Stimulated activated CD4-positive, alpha-beta T cell treated with anti-CD3 and anti-CD28 coated beads, Interleukin-15, amount 100 ng/mL, for 48 hours (primary cell): ENCODE measurements at places on chromosomes 2 and 18.

DNA sequence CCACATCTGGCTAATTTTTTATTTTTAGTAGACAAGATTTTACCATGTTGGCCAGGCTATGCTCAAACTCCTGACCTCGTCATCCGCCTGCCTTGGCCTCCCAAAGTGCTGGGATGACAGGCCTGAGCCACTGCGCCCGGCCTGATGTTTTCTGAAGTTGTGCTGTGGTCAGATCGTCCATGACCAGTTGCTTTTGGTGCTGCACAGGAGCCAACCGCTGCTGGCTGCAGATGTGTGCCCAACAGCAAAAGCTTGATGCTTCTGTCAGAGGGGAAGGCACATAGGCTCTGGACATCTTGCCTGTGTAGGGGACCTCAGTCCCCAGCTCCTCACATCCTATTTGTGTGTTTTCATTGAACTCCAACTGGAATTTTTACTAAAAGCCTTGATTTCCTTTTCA lies 218.3 kb downstream of the AGAP1 start:
- no peak for DNase-seq

DNA sequence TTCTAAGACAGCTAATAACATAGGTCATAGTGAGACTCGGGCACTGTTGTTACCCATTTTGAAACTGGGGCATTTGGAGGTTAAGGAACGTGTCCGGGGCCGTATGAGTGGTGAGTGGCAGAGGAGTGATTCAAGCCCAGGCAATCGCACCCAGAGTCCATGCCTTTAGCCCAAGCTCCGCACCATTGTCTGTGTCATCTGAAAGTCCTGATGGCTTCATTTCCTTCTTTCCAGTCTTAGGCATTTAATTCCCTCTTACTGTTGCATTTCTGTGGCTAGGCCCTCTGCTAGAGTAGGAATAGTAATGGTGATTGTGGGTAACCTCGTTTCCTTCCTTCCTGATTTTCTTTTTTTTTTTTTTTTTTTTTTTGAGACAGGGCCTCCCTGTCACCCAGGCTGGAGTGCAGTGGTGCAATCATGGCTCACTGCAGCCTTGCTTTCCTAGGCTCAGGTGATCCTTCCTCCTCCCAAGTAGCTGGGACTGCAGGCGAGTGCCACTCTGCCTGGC lies 49.8 kb upstream of the ASB1 start:
- no peak for DNase-seq

GRCh38 chr2:202104286-202104870 lies 31.3 kb downstream of the KIAA2012 start:
- DNase-seq: peak; percentile 22

DNA sequence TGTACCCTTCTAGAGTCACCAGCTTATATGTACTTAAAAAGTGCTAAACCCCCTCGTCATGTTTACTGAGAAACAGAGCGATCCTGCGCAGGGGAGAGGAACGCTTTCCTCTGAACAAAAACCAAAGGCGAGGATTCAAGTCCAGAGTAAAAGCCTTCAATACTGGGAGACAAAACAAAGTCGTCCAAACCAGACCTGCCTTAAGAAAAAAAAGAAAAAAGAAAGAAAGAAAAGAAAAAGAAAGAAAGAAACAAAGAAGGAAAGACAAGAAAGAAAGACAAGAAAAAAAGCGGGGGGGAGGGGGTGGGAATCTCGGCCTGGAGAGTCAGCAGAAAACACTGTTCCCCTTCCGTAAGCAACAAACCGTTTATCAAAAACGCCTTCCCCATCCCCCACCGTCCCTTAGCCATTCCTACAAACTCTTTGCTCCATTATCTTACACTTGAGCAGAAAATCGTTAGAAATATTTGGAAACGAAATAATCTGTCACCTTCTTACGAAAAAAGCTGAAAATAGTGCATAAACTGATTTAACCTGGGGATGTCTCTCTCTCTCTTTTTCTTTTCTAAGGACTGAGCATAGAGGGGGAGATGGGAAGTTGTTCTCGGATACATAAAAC lies 3.3 kb downstream of the PTGR3 start:
- DNase-seq: no peak

DNA sequence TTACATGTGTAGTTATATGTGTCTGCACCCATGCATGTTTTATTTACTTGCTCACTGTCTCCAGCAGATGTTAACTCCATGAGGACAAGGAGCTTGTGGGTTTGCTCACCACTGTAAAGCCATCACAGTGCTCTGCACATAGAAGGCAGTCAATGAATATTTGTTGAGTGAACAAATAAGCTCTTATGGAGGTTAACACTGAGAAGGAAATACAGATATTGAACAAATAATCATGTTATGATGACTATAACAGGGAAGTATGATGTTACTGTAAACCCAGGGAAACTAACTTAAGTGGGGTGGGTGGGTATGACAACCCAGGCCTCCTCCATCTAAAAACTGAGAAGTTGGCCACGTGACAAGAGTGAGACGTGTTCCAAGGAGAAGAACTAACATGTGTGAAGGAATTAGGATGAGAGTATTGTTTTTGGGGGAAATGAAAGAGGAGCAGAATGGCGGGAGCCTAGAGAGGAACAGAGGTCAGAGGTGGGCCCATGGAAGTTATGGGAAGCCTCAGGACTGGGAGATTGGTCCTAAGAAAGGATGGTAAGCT lies 6.0 kb upstream of the FAM117B start:
- DNase-seq: no peak

DNA sequence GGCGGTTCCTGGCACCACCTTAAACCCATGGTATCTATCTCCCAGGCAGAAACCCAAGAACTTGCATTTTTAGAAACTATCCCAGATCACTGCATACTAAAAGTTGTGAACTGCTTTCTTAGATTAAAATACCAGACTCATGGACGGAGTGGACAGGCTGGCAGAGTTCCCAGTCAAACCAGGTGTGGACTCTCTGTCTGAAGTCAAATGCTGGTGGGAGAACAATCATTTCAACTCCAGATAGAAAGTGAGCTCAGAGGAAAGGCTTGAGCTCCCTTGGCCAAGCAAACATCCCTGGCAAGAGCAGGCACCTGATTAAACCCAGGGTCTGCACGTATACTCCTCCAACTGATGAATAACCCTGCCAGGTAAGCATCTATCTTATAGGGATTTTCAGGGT lies 19.5 kb downstream of the NXPH2 start:
- DNase-seq: no peak

- DNase-seq: no peak
These were observed 100.7 kb downstream of the NUP35 start for GRCh38 chr2:183224948-183225347.

GRCh38 chr2:190334479-190335224 lies 8.7 kb upstream of the INPP1 start:
- no peak for DNase-seq

- peak; percentile 31 for DNase-seq
These were observed 12.3 kb upstream of the TEX51 start for GRCh38 chr2:126886211-126886915.

GRCh38 chr2:191612496-191612895 lies 65.4 kb upstream of the NABP1 start:
- DNase-seq: no peak

- DNase-seq: no peak
These were observed 67.9 kb downstream of the HNRNPLL start for GRCh38 chr2:38534746-38535403.

DNA sequence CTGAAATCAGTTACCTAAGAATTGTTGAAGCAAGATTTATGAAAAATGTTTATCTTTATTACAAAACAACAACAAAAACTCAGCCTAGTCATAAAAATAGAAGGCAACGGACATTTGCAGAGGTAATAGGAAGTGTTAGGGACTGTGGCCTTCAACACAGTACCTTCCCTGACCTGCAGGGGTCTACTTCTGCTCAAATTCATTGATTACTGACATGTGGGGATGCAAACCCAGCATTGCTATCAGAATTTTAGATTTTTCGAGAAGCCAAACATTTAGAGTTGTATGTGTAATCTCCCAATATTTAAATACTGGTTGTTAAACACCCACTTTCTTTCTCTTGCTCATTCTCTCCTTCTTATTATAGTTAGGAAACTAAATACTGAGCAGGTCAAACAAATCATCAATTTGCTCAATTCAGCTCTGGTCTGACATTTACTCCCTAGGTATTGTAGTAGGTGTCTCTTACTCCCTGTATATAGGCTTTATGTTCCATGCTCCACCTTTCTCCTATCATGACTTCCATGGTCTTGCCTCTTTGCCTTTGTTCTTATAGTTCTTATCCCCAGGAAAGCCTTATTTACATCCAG lies 198.5 kb downstream of the UBE2E3 start:
- DNase-seq: no peak

DNA sequence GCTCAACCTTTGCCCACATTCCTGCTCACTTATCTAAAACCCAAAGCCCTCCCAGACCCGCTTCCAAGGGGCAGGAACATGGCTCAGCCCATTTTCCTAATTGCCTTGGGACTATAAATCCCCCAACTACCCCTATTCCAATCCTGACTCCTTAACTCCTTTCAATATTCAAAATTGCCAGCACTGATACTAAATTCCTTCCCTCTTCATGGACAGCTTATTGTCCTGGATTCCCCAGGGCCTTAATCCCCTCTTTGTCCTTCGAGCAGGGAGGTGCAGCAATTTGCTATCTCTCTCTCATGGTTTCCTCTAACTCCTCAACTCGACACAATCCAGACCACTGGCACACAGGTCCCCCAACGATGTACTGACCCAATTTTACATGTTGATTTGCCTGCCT lies 99.1 kb downstream of the SLC25A12 start:
- DNase-seq: no peak

DNA sequence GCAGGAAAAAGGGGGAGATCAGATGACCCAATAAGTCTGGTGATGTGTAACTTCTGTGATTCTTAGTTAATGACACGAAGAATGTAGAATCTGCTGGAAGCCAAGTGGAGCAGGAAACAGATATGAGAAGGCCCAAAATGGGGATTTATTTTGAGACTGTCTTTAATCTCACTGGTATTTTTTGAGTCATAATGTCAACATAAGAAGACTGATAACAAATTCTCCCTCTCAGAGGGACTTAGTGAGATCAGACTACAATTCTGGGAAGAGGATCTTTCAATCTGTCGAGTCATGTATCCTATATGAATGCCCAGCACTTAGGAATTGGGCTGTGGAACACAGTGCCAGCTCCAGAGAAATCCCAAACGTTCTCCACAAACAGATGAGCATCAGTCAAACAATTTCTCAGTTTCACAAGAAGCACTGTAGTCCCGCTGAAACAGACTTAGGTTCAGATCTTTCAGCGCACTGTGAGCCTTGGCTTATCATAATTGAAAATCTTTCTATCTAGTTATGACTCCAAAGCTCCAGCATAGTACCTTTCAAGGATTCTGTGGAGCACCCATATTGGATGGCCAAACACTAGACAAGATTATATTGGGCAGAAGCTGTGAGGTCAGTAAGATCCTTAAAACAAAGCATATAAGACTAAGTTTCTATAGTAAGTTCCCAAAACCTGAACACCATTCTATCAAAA lies 738.2 kb downstream of the LRP1B start:
- DNase-seq: no peak

- no peak for DNase-seq
These were observed 5.4 kb downstream of the METTL21A start for GRCh38 chr2:207619764-207620203.

DNA sequence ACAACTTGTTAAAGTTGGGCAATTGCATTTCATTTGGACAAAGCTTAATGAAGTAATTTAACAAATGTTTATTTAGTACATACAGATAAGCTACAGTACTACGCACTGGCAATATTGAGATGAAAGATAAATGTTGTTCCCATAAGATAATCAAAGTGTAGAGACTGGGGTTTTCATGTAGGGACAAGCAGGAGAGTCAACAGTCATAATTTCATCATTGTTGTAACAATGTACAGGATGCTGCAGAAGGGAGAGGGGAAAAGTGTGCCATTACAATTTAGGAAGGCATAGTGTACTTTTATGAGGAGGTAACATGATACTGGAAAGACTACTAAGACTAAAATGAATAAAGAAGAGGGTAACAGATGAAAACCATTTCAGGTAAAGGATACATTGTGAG lies 441.6 kb downstream of the ERBB4 start:
- no peak for DNase-seq

DNA sequence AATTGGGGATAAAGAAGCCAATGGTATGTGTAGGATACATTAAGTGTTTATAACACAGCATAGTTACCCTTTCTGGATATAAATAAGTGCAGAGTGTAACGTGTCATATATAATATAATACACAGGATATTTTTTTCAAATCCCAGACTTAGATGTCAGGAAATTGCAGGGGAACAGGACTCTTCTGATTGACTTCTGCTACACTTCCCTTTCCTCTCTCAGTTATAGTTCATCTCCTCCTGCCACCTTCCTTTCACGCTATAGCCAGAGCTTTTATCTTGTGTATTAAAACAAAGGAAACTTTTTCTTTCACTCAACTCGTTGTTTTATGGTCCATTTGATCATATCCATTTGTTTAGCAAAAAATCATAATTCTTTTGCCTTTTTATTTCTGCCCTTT lies 158.0 kb upstream of the RASGRP3 start:
- no peak for DNase-seq

DNA sequence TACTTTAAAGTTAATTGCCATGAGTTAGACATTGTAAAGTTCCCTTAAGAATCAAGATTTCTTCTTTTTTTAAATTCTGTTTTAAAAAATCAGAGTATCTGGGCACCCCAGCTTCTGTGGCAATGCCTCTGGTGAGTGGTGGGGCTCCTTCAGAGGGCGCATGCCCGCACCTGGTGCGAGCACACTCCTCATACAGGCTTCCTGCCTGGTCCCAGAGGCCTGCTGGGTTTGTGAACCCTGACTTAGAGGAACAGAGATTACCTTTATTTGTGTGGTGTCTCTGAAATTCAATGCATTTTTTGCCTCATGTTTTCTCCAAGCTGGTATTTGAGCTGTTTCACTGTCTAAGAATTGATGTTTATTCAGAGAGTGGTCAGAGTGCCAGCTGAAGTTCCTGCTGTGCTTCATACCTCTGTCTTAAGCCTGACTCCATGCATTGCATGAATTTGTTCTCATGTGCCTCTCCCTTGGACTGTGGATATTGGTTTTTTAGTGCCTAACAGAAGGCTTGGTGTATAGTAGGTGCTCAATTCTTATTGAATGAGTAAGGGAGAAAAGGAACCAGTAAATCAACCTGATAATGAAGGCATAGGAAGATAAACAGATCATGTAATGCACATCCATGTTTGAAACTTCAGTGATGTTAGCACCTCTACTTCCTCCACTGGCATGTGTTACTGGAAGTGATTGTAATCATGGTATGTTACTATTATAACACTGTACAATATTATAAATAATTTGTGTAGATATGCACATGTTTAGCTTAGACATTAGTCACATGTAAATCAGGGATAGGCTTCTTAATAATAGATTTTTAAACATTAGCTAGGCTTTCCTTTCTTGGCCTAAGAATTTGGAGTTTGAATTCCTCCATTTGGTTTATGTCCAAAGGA lies 29.0 kb downstream of the PHLPP1 start:
- DNase-seq: no peak

GRCh38 chr18:62688743-62689317 lies 26.5 kb upstream of the PHLPP1 start:
- DNase-seq: no peak
